ENCODE measurements at places on chromosomes 13 and 19.
A peak's percentile ranks its signal among the peaks of the same experiment; 100 is the strongest.

GRCh38 chr19:17450264-17451075, 2.0 kb upstream of the TMEM221 start:
- DNase-seq = peak; percentile 81

- DNase-seq = no peak
These were observed 1491.9 kb downstream of the SLITRK5 start for GRCh38 chr13:89163096-89163495.

DNA sequence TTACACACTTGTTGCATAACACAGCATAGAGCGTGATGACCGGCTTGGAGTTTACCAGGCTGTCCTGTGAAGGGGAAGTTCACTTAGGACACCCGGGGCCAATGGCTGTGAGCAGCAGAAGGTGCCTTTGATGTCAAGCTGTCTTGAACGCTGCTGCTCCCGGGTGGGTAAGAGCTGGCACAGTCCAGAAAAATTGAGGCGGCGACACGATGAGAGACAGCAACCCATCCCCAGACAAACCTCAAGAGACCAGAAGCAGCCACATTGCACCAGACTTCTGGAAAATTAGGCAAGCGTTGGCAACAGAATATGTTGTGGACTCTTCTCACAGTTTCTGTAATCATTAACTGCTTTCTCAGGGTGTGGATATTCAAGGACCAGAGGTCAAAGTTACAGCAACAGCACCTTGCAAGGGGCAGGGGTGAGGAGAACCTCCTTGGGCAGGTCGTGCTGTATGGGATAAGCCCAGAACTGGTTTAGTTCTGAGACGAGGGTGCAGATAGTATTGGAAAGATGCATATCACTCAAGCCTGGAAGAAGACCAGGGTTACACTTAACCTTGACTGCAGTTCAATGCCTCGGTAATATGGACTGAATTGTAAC, 10.1 kb downstream of the NFILZ start:
- DNase-seq = no peak

GRCh38 chr13:91894316-91894715, 495.9 kb downstream of the GPC5 start:
- no peak for DNase-seq

GRCh38 chr19:49710372-49710951, 19.5 kb downstream of the CPT1C start:
- no peak for DNase-seq

DNA sequence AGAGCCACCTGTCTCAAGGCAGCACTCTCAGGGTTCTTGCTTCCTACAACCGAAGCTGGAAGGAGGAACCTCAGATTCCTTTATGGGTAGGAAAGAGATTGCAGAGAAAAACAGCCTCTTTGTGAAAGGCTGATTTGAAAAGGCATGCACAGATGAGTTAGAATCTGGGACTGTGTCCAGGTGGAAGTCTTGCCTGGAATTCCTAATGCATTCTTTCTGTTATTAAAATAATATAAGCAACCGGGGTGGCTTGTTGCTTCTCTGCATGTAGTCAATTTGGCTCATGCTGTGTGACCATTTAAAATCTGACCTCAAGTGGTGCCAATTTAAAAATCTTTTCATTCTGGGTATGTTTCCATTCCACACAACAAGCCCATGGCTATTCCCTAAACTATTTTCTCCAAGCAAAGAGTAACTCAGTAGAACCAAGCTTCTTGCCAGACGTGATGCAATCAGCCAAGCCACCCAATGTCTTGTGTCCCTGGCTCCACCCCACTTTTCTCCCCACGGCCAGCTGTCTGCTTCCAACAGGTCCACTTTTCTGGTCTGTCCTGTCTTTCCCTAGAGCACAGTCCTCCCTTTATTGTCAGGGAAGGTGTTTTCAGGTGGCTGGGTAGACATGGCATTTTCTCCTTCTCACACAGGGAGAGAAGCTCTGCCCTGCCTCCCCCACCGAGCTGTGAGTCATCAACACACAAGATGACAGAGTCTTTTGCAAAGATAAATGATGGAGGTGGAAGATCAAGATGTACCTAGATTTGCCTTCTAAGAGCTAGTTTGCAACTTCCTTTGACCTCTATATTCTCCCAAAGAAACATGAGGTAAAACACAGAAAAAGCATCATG, 394.3 kb downstream of the FOXO1 start:
- DNase-seq = peak; percentile 7

- DNase-seq = no peak
These were observed 9.5 kb downstream of the C13orf46 start for GRCh38 chr13:113964251-113964995.

- no peak for DNase-seq
These were observed 1.5 kb downstream of the SMAD9 start for GRCh38 chr13:36918246-36919131.

DNA sequence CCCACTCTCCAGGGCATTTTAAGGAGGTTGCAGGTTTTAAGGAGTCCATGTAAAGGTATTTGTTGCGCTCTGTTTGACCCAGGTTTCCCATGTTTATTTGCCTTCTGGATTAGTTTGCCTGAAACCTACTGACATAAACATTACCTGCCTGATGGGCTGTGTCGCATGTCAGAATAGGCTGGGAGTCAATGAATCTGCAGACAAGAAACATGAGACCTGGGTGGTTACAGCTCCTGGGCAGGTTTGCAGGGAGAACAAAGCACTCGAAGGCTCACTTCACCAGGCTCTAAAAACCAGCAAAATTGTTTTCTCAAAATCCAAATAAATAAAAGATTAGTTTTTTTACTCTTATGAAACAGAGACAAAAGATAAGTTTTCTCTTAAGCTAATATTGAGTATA, 114.4 kb upstream of the SERTM1 start:
- no peak for DNase-seq

DNA sequence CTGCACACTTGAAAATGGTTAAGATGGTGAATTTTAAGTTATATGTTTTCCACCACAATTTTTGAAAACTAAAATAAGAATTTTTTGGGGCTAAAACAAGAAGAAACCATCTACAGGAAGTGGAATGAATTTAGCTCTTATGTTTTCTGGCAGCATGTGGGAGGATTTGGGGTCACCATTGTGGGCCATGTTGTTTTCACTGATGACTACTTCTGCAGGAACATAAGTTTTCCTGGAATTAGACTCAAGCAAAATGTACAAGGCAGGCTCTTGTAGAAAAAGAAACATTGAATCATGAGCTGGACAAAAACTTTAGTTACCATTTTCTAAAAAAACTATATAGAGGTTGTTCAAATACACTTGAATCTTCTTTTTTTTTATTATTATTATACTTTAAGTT, 125.3 kb upstream of the C1QTNF9B start:
- DNase-seq = no peak

DNA sequence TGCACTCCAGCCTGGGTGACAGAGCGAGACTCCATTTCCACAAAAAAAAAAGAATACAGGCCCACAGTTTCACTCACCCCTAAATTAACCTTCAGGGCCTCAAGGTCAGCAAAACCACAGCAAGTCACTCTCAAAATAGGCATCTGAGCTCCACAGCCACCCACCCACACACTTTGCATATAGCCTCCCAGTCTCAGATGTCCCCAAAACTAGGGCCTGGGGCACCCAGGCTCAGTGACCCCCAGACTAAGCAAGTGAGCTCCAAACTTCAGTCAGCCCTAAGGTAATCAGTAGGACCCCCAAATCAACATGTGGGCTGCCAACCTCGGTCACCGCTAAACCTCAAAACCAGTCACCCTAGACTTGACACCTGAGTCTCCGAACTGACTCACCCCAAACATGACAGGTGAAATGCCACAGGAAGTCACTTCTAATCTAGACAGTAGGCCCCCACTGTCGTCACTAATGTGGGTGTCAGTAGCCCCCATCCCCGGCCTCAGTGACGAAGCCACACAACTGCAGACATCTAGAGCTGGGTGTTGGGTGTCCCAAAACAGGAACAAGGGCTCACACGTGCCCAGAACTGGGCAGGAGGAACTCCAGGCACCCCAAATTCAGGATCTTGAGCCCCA, 13.9 kb downstream of the RABAC1 start:
- peak; percentile 82 for DNase-seq

GRCh38 chr13:100733261-100733660, 58.7 kb upstream of the TMTC4 start:
- DNase-seq = no peak

DNA sequence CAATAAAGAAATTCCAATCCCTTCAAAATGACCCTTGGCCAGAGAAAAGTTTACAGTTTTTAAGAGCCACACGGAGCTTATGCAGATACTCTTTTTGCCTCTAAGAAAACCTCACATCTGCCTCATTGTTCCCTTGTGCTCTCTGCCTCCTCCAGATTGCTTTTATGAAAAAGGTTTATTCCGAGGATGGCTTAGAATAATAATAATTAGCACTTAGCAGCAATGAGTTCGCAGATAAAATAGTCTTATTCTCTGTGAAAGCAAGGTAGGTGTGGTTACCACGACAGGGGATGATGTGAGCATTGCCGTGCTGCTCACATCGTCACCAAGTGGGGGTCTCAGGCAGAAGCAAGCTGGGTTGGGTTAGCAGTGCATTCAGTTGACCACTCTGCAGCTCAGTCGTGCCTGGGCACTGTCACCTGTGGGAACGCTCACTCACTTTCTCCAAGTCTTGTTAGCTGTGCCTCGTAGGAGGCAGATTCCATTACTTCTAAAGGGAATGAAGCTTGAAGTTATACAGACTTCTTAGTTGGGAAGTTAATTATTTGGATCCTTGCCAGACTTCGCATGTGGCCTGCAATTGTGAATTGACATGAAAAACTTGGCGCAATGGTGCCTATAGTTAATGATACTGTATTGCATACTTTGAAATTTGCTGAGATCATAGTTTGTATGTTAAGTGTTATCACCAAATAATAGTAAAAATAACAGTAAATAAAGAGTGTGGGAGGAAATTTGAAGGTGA, 157.2 kb downstream of the MYO16 start:
- DNase-seq = no peak

- peak; percentile 83 for DNase-seq
These were observed 372 bp upstream of the ZNF699 start for GRCh38 chr19:9309974-9310446.

DNA sequence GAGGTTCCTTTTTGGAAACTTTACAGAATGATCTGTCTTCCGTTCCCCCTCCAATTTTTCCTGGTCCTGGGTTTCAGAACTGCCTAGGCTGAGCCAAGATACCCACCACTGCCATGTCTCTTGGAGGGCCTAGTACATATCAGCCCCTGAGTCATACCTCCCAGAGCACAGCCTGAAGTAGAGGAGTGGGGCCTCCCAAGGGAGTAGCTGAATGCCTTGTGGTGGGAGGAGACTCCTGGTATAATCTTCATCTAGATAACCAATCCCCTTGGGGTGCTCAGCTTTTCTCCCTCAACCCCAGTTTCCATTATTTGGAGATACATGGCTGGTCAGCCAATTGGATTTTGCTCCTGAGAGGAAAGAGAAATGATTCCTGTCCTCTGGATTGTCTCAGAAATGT, 30.3 kb downstream of the ZNF763 start:
- DNase-seq = no peak

DNA sequence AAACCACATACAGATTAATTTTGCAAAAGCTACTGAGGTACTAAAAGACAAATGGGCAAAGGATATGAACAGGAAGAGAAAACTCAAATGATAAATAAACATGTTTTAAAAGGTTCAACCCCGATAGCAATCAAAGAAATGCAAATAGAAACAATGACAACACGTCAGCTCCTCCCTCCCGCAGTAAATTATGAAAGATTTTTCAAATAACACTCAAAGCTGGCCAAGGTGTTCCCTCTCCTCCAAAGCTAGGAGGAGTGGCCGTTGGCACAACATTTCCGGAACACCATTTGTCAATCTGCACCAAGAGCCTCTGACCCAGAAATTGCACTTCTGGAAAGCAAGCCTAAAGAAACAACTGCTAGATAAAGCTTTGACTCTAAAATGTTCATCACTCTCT, 28.3 kb downstream of the INSR start:
- no peak for DNase-seq

DNA sequence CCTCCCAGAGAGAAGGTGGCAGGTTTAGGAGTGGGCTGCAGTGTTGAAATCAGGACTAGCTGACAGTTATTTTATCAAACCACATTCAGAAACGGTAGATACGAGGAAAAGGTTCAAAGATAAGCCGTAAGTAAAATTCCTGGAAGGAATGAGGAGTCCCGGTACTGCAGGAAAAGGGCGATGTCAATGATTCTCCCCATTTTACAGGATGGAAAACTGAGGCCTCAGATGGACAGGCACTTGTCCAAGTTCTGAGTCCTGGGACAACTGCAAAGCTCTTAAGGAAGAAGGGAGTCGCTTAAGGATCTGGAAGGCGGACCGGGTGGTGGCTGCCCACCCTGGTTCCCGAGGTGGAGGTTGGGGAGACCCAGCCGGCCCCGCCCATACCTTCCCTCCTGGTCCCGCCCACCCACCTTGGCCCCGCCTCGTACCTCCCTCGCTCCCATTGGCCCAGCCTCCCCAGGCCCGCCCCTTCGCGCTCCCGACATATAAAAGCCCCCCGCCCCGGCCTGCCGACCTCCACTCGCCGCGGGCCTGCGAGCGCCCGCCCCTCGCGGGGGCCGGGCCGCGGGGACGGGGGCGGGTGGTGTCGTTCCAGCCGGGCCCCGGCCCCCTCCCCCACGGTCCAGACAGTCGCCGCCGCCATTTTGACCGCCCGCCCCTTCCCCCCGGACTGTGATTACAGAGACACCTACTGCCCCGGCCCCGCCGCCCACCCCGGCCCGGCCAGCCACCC, 603 bp downstream of the RFX1 start:
- DNase-seq = peak; percentile 97

GRCh38 chr19:29326849-29327840, 114.2 kb upstream of the UQCRFS1 start:
- no peak for DNase-seq

GRCh38 chr19:47790398-47790814, 11.9 kb downstream of the SELENOW start:
- DNase-seq = peak; percentile 90

- no peak for DNase-seq
These were observed 9.3 kb upstream of the LAIR1 start for GRCh38 chr19:54373781-54374631.

DNA sequence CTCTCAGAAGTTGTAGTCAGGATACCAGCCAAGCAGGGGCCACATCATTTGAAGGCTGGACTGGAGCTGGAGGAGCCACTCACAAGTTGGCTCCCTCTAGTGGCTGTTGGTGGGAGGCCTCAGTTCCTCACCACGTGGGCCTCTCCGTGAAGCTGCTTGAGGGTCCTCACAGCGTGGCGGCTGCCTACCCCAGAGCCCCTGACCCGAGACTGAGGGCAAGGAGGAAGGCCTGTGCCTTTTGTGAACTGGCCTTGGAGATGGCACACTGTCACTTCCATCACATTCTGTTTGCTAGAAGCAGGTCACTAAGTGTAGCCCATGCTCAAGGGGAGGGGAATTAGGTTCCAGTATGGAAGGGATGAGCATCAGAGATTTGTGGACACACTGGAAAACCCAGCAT, 14.6 kb downstream of the GNA11 start:
- peak; percentile 81 for DNase-seq

- no peak for DNase-seq
These were observed 328.1 kb downstream of the MYO16 start for GRCh38 chr13:108957369-108958012.

- DNase-seq = no peak
These were observed 36.0 kb downstream of the URI1 start for GRCh38 chr19:29978080-29978479.

- no peak for DNase-seq
These were observed 9.6 kb downstream of the SH3GL1 start for GRCh38 chr19:4390567-4391305.

Data from activated CD4-positive, alpha-beta T cell treated with anti-CD3 and anti-CD28 coated beads, Interleukin-2, Interleukin-6, amounts not matched to agents 100 ng/mL and 50 ng/mL, durations not matched to agents 16 hours and 8 hours (primary cell).